ENCODE measurements at places on chromosomes 7 and 10.

GRCh38 chr10:126215746-126216631, 172.3 kb downstream of the ADAM12 start:
- no peak for DNase-seq

- DNase-seq: no peak
Observed at GRCh38 chr7:138431517-138431916, 28.5 kb upstream of the TRIM24 start.

DNA sequence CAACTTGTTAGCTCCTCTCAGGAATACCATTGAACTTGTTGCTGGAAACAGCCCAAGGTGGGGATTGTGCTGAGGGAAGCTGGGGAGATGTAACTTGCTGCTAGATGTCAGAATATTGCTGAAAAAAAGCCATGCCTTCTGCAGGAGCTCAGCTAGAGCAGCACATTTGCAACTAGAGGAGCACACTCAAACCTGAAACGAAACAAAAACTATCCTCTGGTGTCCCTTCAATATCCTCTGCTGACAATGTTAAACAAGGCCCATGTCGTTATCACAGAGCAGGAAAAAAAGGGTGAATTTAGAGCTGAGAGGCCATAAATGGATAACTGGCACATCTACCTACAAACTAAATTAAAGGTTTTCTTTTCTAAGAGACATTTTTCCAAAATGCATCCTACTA, 53.7 kb upstream of the MACC1 start:
- DNase-seq: no peak

- no peak for DNase-seq
Observed at GRCh38 chr7:23713285-23714149, 3.5 kb downstream of the STK31 start.

GRCh38 chr10:132227851-132228390, 41.2 kb downstream of the DPYSL4 start:
- DNase-seq: no peak

GRCh38 chr10:110274647-110275046, 30.1 kb downstream of the SMNDC1 start:
- DNase-seq: no peak

GRCh38 chr7:157006205-157006747, 4.2 kb downstream of the MNX1 start:
- DNase-seq: no peak

GRCh38 chr7:30231271-30231670, 53.1 kb upstream of the ZNRF2 start:
- no peak for DNase-seq

DNA sequence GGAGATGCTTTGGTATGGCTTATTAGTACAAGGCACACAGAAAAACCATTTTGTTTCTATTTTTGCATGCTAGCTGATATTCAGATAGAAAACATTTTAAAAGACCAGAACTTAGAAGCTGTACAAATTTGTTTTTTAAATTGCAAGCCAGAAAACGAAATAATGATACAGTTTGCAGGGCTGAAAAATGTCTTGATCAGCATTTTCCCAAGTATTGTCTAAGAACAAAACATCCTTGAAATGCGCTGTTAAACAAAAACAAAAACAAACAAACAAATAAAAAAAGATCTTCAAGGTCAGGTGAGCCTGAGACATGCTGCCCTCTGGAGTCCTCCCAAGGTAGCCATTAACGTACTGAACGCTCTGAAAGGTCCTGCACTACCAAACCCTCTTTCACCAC, 98.3 kb downstream of the VIM start:
- DNase-seq: no peak

DNA sequence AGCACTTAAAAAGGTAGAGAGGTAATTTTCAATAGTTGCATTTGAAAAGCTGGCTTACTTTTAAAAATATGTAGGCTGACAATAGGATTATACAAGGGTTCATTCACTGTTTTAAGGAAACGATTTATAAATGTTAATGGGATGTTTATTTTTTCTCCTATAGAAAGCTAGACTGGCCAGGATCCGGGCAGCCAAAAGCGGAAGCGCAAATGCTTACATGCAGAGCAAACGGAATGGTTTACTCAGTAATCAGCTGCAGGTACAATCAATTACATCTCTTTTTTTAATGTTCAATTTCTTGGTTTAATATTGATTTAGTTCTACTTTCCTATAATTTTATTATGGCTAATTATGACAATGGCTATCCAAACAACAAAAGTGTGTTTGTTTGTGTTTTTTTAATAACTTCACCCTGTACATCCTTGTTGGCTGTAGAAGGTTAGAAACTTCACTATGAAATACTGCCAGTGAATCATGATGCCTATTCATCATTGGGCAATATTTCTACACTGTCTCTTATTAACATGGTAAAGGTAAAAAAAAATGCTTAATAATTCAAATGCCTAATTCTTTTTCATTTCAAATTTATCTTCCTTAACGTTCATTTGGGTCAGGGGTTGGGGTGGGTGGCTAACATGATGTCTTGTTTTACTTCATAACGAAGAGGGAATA, 116.4 kb downstream of the TSPAN12 start:
- DNase-seq: no peak

- DNase-seq: no peak
Observed at GRCh38 chr10:44865289-44865671, 45.9 kb upstream of the TMEM72 start.

- DNase-seq: no peak
Observed at GRCh38 chr7:151429560-151430331, 10.2 kb downstream of the CRYGN start.
